ENCODE measurements at places on chromosomes 7 and 10.

DNA sequence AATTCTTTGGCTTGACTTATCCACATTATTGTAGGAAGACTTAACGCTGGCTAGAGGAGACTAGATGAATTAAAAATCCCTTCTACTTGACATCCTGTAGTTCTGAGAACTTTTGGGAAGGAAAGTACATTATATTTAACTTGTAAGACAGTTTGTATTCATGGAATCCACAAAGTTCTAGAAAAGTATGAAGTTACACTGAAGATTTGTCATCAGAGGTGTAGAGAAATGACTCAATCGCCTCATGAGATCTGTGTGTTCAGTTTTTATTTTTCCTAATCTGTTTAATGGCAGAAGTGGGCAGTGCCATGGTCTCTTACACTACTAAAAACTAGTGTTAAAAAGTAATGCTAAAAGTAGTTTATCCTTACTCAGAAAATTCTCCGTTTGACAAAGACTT lies 89.1 kb upstream of the SMIM30 start:
- no peak for DNase-seq

- peak; percentile 59 for DNase-seq
Observed at GRCh38 chr10:76251841-76252671, 820.6 kb downstream of the LRMDA start.

DNA sequence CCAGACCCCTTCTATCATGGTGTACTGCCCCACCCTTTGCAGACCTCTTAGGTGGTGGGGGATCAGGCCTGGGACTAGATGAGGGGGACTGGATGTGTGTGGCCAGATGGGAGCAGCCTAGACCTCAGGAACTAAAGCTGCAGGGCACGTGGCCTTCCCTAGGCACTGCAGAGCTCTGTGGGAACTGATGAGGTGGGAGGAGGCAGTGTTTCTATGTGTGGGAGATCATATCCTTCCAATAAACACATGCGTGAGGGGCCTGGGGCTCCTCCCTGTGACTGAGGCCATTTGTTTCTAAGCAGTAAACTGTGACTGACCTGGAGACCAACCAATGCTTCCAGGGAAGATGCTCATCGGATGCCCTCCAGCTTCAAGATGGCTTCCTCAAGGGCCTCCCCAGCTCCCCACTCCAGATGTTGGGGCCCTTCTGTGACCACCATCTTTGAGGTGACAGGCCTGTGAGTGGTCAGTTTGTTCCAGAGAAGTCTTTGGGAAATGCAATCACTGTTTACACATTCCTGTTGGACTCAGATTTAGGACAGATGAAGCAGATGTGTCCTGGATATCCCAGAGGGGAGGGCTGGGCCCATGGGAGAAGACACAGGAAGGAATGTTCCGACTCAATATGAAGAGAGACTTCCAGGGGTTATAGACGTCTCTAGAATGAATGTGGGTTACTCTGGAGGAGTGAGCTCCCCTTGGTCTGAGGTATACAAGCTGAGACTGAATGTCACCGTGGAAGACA lies 23.6 kb upstream of the ZCCHC24 start:
- no peak for DNase-seq

DNA sequence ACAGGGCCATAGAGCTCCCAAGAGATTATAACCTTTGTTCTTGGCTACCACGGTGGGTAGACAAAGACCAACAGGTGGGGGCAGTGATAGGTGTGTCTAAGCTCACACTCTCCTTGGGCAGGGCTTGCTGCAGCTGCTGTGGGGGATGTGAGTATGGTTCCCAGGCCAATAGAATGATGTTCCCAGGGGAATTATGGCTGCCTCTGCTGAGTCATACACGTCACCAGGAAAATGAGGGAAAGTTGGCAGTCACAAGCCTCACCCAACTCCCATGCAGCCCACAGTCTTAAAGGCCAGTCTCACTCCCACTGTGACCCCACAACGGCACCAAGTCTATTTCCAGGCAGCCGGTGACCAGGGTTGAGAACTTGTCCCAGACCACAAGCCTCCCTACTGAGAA lies 453.4 kb upstream of the PODXL start:
- no peak for DNase-seq

- no peak for DNase-seq
Observed at GRCh38 chr7:633381-634018, 93.0 kb upstream of the DNAAF5 start.

DNA sequence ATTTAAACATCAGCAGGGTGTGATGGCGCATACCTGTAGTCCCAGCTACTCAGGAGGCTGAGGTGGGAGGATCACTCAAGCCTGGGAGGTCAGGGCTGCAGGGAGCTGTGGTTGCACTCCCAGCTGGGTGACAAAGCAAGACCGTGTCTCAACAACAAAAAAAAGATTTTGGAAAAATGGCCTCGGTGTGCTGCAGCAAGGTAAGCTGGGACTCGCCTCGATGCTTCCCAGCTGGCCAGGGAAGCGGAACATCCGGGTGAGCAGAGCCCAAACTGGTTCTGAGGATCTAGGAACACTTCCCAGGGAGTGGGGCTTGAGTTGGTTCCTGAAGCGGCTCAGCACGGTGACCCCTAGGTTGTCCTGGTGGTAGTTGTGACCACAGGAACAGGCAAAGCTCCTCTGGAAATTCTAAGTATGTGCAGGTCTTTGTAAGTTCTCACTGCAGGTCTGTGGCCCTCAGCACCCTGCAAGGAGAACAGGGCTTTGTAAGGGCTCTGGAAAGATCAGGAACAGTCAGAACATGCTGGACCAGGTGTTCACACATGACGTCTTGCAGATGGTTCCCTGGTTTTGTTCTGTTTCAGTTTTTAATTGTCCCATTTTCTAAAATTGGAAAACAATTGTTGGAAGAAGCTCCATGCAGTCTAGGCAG lies 38.6 kb upstream of the ZMIZ2 start:
- no peak for DNase-seq

DNA sequence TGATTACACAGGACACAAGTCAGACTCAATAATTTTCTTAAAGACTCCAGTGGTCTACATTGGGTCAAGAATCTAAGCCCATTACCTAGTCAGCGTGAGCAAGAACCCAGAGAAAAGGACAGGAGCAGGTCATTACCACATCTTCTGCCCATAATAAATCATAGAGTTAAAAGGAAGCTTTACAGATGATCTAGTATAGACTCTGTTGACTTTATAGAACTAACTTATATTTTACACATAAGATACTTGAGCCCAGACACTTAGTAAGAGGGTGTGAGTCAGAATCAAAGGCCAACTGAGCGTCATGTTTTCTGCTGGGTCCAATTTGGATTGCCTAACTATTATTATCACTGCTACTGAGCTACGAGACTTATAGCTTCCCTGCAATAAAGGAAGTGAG lies 206.1 kb upstream of the NPSR1 start:
- DNase-seq, result no peak

GRCh38 chr7:31336202-31337001 lies 4.1 kb downstream of the NEUROD6 start:
- DNase-seq, result peak; percentile 42

DNA sequence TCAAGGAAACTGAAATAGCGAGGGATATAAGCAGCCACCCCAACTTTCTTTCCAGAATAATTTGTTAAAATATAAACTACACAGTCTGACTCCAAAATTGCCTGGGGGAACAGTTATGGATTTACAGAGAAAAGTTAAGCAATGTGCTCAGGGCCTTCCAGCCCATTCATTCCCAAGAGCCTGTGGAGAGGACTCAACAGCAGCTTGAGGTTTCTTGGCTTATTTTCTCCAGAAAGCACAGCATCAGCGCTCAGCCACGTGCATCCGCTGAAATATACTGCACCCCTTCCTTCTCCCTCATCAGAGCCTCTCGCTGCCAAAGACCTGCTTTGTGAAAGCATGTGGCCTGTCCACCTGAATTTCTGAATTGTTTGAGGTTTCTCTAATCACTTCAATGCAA lies 375.2 kb upstream of the VWC2 start:
- DNase-seq, result no peak

GRCh38 chr7:54663603-54664234 lies 95.3 kb downstream of the SEC61G start:
- DNase-seq, result no peak

GRCh38 chr10:86693721-86694369 lies 25.5 kb downstream of the LDB3 start:
- DNase-seq, result peak; percentile 75

- no peak for DNase-seq
Observed at GRCh38 chr10:117609095-117609795, 66.7 kb downstream of the EMX2 start.

DNA sequence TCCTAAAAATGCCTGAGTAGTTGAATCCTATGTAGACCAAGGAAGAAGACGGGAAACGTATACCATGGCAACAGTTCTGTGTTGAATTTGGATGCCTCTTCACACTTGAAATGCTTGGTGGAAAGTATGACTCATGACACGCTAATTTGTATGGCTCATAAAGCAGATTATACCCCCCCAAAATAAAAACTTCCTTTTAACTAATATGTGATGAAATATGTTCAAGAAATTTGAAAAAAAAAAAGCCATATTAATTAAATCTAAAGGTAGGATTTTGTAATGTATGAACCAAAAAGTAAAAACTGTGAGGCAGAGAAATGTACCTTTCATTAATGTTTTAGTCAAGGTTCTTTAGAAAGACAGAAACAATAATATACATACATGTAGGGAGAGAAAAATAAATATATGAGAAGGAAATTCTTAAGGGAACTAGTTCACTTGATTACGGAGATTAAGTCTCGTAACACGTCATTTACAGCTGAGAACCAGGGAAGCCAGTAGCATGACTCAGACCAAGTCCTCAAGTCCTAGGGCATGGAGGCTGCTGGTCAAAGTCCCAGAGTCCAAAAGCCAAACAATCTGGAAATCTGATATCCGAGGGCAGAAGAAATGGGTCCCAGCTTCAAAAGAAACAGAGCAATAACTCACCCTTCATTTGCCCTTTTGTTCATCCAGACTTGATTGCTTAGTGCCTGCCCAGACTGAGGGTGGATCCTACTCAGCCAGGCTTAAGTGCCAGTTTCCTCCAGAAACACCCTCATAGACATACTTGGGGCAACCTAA lies 485.1 kb downstream of the SEMA3D start:
- no peak for DNase-seq

DNA sequence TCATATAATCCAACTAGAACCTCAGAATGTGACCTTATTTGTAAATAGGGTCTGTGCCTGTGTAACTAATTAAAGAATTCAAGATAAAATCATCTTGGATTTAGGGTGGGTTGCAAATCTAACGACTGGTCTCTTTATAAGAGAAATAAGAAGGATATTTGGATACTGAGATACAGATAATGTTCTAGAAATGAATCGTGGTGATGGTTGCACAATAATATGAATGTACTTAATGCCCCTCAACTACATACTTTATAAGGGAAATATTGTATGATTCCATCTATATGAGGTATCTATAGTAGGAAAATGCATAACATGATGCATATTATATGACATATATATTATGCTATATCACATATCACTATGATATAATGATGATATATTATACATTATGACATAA lies 265.7 kb downstream of the SEMA3D start:
- DNase-seq, result no peak

DNA sequence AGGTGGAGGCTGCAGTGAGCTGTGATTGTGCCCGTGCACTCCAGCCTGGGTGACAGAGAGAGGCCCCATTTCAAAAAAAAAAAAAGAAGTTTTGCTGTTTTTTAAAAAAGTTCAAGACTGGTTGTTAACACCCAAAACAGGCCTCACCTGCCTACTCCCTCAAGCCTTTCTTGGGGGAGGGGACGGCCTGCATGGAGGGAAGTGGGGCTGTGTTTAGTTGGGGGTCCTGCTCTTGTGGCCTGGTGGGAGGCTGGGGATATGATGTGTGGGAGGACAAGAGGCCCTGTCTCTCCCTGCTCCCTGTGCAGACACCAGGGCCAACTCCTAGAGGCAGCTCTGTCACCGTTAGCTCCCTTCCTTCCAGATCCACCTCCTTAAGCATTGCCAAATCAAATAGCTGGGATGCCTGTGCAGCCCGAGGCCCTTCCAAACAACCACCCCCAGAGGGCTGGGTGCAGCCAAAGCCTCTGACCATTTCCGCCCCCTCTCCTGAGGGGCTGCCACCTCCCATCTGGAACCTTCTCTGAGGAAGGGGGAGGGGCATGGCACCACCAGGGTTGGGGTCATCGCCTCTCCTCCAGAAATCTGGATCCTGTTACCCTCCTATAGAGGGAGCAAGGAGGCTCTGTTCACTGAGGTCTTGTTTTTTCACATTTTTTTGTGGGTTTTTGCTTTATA lies 32.9 kb upstream of the ANKRD2 start:
- DNase-seq, result peak; percentile 56

GRCh38 chr7:112946350-112946749 lies 140.3 kb downstream of the GPR85 start:
- DNase-seq, result no peak

DNA sequence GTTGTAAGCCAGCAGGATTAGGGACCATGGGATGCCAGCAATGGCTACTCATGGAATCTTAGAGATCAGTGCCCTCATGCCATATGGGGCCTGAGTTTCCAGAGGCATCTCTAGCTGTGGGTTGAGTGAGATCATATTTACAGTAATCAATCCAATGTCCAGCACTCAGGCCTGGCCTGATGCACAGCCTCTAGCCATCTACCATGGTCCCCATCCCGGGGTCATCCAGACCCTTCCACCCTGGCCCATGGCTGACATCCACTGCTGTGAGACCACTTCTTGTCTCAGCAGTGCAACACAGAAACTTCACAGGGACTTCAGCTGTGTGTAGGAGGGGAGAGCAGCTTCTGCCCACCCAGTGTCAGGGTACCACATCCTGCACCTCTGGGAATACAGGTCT lies 6.5 kb upstream of the ADCY1 start:
- DNase-seq, result no peak

DNA sequence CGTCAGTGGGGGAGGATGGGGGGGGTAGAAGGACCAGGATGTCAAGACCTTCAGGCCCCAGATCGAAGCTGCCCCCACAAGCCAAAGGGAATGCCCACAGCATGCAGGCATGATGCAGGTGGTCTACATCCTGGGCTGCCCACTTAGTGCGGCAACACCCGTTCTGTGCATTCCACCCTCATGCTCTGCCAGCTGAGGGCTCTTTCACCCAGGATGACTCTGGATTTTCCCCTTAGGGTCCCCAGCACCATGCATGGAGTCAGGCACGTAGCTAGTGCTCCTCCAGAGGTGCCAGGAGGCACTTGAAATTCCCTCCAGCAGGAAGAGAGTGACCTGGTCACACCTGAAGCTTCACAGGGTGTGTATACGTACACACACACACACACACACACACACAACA lies 66.2 kb downstream of the SH3PXD2A start:
- DNase-seq, result no peak

DNA sequence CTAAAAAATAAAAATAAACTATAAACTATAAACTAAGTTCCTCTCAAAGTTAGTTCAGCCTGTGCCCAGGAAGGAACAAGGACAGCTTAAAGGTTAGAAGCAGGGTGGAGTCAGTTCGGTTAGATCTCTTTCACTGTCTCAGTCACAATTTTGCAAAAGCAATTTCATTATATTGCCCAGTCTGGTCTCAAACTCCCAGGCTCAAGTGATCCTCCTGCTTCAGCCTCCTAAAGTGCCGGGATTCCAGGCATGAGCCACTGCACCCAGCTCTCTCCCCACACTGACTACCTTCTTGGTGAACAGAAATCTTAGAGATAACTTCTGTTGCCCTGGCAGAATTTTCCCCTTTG lies 146.3 kb upstream of the TRIM24 start:
- no peak for DNase-seq
